ENCODE measurements at places on chromosomes 2 and 18.

DNA sequence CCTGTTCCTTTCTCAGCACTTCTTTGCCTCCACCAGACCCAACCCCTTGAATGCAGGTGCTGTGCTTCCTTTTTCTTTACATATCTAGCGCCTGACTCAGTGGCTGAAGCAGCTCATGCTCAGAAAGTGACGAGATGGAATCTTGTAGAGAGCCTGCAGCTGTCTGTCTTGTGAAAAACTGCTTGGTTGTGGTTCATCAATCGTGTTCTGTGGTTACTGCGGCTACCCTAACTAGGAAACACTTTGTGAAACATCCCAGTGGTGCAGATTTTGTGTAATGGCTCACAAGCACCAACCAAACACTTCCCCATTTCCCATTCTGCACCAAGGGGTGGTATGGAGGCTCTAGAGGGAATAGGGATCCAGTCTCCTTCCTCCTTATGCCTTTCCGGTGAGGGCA is 307.2 kb upstream of the MMADHC start:
- no peak for DNase-seq

GRCh38 chr2:161088658-161089350 is 71.4 kb upstream of the TANK start:
- no peak for DNase-seq

DNA sequence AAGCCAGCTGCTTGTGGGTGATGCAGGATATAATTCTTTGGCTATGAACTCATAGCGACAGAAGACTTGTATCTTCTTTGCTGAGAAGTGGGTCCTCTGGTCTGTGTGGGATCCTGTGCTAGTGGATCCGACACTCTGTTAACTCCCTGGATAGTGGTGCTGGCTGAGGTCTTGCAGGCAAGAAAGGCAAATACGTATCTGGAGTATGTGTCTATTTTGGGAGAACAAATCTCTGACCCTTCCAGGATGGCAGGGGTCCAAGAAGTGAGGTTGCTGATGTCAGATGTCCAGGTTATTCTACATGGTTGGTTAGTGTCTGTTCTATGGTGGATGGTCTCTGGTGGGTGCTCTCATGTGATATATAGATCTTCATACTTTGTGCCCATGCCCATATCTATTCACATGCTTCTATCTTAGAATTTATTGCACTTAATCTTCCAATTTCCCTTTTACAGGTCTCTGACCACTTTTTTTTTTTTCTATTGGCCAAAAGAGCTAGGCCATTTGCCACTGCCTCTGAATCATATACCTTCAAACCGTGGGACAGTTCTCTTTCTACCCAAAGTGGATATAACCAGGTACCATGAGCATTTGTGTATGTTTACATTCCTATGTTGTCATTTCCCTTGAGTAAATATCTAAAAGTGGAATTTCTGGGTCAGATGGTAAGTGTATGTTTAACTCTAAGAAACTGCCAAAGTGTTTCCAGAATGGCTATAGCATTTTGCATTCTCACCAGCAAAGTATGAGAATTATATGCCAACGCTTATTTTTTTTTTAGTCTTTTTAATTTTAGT is 45.1 kb upstream of the RBMS1 start:
- peak; percentile 8 for DNase-seq

- DNase-seq, result peak; percentile 79
Observed at GRCh38 chr2:161273038-161273760, 35.0 kb upstream of the PSMD14 start.

DNA sequence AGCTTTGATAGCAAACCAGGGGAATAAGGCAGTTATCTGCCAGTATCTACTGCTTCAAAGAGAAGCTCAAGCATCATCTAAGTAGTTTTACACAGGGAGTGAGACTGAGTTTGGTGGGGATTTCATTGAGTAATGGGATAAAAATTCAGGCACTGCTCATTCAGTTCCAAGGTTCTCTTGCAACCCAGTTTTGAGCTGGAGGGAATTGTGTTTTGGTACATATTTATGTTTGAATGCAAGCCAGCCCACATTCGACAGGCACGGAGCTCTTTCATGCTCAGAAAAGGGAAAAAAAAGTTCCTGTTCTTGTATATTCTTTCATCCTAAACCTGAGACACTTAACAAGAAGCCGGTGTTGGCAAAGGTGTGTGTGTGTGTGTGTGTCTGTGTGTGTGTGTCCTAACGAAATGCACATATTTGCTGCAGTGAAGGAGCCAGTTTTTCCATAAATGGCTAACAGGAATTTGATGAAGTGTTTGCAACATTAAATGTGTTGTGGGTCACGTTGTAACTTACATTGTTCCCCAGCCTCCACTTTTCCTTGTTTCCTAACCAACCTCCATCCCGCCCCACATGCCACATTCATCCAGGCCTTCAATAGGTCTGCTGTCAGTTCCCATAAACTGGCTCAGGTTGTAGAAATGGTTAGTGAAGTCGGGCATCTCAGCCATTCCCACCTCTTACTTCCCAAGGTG is 311.1 kb downstream of the TXNL1 start:
- DNase-seq, result no peak

GRCh38 chr2:231573698-231574421 is 18.8 kb upstream of the TEX44 start:
- DNase-seq, result no peak

GRCh38 chr18:68564351-68564750 is 150.6 kb downstream of the TMX3 start:
- DNase-seq, result no peak

DNA sequence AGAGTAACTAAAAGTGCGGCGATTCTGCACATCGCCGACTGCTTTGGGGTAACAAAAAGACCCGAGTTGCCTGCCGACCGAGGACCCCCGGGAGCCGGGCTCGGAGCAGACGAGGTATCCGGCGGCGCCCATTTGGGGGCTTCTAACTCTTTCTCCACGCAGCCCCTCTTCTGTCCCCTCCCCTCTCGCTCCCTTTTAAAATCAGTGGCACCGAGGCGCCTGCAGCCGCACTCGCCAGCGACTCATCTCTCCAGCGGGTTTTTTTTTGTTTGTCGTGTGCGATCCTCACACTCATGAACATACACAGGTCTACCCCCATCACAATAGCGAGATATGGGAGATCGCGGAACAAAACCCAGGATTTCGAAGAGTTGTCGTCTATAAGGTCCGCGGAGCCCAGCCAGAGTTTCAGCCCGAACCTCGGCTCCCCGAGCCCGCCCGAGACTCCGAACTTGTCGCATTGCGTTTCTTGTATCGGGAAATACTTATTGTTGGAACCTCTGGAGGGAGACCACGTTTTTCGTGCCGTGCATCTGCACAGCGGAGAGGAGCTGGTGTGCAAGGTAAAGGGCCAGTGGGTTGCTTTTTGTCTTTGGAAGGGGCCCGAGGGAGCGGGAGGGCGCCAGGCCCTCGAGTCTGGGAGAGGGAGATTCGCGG is 1.4 kb downstream of the TRIB2 start:
- peak; percentile 63 for DNase-seq

GRCh38 chr2:54963476-54963875 is 86.8 kb downstream of the RTN4 start:
- DNase-seq, result no peak

DNA sequence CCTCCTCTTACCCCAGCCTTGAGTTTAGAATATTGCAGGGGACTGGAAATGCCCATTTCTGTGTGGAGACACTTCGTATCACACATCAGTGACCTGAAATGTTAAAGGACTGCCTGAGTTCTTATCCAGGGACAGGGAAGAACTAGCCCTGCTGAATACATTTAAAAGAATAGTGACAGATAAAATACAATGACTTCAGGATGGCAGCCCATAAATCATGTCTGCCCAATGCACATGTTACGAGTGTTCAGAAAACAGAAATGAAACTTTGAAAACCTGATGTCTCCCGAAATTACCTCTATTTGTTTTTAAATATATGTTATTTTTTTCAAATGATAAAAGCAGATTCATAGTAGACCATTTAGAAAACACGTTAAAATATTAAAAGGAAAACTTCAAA is 22.3 kb upstream of the RAB12 start:
- no peak for DNase-seq

DNA sequence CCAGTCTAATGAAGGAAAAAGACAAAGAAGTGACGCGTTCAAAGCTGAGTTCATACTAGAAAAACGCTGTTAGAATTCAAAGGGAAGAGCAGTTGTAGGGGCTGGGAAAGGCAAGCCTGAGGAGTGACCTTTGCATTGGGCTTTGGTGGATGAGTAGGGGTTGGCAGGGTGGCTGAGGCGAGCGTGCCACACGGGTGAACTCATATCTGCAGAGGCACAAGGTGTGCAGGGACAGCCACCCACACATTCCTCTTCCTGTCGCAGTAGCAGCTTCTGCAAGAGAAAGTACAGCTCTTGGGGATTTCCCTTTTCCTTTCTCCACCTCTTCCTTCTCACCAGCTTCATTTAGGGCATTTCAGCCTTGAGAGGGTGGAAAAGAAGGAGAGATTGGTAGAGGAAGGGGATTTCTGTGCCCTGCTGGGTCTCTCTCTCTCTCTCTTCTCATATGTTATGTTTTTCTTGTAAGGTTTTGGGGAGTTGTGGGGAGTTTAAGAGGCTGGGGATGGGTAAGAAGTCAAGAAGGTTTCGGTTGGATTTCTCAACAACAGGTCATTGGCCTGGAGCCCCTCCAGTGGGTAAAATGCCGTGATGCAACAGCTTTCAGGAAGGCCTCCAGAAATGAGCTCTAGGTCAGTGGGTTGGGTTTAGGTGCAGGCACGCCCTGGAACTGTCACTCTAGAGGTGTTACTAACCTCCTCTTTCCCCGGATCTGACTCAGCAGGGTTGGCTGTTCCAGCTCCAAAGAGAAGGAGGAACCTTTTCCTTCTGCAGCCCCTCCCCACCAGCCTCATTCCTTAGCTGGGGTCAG is 40.1 kb downstream of the ODC1 start:
- peak; percentile 96 for DNase-seq

- DNase-seq, result no peak
Observed at GRCh38 chr2:155696571-155696970, 636.0 kb downstream of the NR4A2 start.

GRCh38 chr2:233023007-233023760 is 9.3 kb upstream of the NEU2 start:
- no peak for DNase-seq

DNA sequence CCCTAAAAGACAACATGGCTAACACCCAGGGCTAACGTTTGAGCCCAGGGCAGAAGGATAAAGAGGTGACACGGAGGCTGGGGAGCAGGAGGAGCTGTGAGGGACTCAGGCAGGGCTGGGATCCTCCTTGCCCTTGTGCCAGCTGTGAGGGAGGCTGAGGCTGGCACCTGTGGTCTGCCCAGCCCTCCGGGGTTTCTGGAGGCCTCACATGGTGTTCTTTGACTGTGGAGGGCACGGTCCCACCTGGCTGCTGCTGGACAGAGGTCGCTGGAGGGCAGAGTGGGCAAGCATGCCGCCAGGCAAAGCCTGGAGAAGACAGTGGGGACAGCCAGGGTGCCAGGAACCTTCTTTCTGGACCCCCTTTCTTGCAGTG is 26.8 kb upstream of the CNNM3 start:
- DNase-seq, result no peak

DNA sequence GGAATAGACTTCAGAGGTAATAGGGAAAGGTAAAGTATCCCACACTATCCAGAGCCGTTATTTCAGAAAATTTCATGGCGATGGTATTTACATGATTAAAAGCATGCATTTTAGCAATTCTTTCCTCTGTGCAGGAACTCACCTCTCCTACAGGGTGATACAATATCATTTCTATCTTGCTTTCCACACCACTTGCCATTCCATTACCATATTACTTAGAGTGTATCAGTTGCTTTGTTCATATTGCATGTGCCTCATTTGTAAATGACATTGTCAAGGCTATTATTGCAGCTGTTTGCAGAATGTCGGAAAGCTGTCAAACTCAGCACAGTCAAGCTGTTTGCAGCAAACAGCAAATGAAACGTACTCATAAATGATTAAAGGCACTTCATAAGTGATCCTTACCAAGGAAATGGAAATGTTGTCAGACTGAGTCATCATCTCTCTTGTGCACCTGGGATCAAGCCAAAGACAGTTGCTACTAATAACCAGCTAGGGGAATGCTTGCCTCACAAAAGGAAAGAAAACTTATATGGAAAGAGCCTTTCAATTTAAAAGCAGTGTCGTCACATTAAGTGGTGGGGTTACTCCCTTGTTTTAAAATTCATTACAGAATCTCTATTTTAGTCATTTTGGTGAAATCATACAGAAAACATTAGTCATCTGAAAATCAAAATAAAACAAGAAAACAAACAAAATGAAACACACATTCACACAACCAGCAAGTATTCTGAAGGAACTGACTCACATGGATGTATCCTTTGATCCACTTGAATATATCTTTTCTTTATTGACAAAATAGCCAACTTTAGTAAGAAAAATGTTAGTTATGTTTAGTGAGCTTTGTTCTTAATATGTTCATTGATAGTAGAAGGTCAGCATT is 1064.1 kb upstream of the CNTNAP5 start:
- peak; percentile 84 for DNase-seq

Measured in ELR (cell line).